Activated CD4-positive, alpha-beta T cell treated with anti-CD3 and anti-CD28 coated beads, Interleukin-2, amount 10 ng/mL, durations not matched to agents 7 days and 5 days (primary cell): ENCODE measurements at places on chromosomes 11 and 22. TPM values are rescaled to one million over a fixed set of nuclear protein-coding genes. Genes with fewer than 3 reads are reported as not detected.

The LRRC74B gene
- not detected for total RNA-seq

The BACE1 gene
- total RNA-seq = 0.25 TPM

The KDELR3 gene
- total RNA-seq = 0.17 TPM

The NXPE4 gene
- total RNA-seq = not detected
